Stimulated activated CD4-positive, alpha-beta T cell treated with anti-CD3 and anti-CD28 coated beads, Interleukin-4, amount 100 ng/mL, for 24 hours (primary cell): ENCODE measurements at places on chromosomes 12 and 14.
A peak's percentile ranks its signal among the peaks of the same experiment; 100 is the strongest.

DNA sequence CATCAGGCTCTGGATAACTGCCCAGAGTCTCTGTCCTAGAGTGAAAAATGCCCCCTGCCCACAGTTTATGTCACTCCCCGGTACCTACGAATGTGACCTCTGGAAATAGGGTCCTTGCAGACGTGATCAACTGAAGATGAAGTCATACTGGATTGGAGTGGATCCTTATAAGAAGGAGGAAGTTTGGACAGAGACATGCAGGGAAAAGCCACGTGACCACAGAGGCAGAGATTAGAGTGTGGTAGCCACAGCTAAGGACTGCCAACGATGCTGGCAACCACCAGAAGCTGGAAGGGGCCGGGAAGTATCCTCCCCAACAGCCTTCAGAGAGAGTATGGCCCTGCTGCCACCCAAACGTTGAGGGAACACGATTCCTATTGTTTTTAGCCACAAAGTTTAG, 101.2 kb upstream of the NCOR2 start:
- no peak for DNase-seq

DNA sequence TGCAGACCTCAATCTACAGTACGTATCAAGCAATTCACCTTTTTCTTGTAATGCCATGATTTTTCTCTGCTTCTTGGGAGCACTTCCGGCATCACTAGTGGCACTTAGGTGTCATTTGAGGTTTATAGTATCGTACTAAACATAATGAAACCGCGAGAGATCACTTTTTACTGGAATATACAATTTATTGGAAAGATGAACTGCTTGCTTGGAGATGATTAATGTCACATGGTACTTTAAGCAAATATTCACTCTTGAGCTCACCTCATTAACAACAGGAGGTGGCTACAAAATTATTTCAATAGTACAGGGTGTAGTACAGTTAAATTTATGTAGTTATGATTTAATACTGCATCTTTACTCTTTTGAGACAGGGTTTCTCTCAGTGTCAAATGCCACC, 11.5 kb downstream of the FUT8 start:
- no peak for DNase-seq

DNA sequence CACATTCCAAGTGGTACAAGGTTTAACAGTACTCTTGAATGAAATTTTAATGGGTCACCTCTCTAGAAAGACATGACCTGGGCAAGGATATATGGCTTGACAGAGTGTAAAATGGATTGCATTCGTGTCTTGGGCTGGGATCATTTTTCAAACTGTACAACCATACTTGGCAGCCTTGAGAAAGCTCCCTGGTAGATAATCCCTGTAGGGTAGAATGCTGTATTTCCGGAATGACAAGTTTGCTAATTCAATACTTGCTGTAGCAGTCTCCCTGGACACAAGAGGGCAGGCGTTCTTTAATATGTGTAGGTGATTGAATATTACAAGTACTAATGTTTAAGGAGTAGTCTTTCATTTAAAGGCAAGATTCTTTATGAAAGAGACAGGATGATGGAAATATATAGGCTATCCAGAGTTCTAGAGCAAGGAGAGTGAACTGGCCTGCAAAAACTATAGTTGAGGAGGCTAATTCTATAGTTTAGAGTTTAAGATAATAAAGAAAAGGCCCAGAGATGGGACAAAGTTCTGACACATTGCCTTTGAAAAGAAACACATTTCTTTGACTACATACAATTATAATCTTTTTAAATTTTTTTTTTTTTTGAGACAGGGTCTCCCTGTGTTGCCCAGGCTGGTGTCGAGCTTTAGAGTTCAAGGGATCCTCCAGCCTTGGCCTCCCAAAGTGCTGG, 53.4 kb downstream of the PLBD1 start:
- DNase-seq = no peak

DNA sequence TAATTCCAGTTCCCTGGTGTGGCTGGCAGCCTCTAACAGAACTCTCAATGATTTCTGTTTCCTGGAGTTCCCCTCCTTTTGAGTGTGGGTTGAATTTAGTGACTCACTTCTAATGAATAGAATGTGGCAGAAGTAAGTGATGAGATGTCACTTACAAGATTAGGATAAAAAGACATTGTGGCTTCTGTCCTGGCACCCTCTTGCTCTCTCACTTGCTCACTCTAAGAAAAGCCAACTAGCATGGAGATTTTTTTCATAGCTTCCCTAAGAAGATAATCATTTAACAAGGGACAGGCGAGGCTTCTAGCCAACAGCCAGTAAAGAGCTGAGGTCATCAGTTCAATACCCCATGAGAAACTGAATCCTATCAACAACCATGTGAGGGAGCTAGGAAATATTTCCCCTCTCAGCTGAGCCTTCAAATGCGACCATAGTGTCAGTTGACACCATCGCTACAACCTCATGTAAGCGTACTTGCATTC, 156.7 kb downstream of the TMTC3 start:
- peak; percentile 12 for DNase-seq

- no peak for DNase-seq
Observed at GRCh38 chr12:122834104-122834920, 945 bp upstream of the HIP1R start.

- DNase-seq = peak; percentile 59
Observed at GRCh38 chr14:64726585-64726890, 22.3 kb downstream of the PLEKHG3 start.

- DNase-seq = no peak
Observed at GRCh38 chr12:25903603-25904245, 54.8 kb upstream of the RASSF8 start.

DNA sequence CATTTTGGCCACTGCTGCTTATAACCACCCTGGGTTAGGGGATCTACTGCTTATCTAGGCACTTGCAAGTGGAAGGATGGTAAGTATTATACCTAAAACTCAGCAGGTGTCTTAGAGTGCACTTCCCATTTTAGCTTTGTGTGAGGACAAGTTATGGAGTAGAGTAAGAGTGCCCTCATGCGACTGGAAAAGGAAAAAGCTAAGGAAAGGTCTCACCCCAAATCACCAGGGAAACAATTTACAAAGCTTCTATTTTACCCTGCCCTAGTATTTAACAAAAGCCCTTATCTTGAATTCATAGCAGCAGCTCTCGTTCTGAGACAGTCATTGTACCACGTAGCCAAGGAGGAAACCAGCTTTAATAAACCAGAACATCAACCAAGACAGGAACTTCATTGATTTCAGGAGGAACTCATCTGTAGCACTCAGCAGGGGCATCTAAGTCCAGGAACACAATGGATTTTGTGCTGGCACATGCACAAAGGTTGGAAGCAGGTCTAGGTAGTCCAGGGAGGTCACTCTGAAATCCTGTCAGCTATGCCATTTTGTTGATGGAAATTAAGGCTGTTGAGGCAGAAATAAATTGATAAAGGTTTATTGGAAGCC, 2.9 kb downstream of the RDH12 start:
- DNase-seq = peak; percentile 43

DNA sequence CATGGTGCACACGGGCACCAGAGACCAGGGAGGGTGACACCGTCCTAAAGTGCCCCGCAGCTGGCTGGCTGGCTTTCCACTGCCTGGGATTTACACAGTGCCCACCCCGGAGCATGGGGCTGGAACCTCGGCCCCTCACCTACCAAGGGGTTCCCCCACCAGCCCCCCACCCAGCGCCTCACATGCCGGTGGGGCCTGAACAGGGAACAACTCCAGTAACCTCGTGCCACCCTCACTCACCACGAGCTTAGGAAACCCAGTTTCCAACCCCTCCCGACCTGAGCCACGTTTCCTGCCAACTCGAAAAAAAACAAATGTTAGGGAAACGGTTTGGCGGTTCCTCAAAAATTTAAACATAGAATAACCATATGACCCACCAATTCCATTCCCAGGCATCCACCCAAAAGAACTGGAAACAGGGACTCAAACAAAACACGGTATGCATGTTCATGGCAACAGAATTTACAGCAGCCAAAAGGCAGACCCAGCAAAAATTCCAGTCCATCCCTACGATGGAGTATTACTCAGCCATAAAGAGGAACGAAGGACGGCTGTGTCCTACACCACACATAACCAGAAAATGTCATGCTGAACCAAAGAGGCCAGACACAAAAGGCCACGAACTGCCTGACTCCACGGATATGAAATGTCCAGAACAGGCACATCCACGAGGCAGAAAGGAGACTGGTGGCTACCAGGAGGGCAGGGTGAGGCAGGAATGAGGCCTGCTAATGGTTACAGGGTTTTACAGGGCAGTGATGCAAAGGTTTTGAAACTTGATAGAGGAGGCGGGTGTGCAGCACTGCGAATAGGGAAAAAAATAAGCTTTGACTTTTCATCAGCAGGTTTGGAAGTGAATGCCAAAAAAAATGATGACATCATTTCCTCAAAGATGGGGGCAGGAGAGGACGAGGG, 68.9 kb downstream of the NCOR2 start:
- DNase-seq = no peak

GRCh38 chr12:89326239-89327040, 25.9 kb downstream of the DUSP6 start:
- no peak for DNase-seq

DNA sequence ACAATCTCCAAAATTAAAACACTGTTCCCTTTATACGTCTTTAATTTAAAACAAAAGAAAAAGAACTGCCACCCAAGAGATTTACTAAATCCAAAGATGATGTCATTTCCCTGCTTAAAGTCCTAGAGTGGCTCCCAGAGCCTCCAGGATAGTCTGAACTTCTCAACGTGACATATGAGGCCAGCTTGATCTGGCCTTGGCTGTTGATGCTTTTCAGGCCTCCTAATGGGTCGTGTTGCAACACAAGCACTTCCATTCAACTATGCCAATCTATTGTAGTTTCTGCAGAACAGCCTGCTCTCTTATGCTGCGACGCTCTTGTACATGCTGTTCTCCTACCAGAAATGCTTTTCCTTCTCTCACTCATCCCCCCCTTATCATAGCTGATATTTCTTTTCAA, 35.7 kb downstream of the LGR5 start:
- no peak for DNase-seq

GRCh38 chr12:27163048-27163715, 80.8 kb upstream of the C12orf71 start:
- no peak for DNase-seq

- no peak for DNase-seq
Observed at GRCh38 chr14:103189481-103190470, 66.5 kb downstream of the TNFAIP2 start.

GRCh38 chr14:61602003-61602732, 93.1 kb upstream of the HIF1A start:
- DNase-seq = no peak

DNA sequence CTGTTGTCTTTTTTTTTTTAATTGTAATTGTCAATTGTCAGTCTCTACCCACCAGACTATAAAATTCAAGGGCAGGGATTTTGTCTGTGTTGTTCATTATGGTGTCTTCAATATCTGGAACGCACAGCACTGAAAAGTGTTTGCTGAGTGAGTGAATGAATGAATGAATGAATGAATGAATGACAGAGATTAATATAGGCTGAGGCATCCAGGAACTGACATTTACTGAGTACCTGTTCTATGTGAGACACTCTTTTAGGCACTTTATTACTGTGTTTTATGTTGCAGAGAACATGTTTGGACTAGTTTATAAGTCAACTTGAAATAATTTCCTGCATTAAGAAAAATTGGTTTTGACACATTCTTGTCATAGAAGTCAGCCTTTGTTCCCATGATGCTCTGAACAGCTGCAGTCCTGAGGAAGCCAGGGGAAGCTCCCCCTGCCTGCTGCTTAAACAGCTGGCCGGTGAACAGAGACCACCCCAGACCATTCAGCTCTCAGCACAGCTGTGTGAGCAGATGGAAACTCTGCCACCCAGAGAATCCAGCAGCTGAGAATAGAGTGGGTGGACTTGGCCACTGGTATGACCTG, 160.7 kb upstream of the CCND2 start:
- DNase-seq = no peak

DNA sequence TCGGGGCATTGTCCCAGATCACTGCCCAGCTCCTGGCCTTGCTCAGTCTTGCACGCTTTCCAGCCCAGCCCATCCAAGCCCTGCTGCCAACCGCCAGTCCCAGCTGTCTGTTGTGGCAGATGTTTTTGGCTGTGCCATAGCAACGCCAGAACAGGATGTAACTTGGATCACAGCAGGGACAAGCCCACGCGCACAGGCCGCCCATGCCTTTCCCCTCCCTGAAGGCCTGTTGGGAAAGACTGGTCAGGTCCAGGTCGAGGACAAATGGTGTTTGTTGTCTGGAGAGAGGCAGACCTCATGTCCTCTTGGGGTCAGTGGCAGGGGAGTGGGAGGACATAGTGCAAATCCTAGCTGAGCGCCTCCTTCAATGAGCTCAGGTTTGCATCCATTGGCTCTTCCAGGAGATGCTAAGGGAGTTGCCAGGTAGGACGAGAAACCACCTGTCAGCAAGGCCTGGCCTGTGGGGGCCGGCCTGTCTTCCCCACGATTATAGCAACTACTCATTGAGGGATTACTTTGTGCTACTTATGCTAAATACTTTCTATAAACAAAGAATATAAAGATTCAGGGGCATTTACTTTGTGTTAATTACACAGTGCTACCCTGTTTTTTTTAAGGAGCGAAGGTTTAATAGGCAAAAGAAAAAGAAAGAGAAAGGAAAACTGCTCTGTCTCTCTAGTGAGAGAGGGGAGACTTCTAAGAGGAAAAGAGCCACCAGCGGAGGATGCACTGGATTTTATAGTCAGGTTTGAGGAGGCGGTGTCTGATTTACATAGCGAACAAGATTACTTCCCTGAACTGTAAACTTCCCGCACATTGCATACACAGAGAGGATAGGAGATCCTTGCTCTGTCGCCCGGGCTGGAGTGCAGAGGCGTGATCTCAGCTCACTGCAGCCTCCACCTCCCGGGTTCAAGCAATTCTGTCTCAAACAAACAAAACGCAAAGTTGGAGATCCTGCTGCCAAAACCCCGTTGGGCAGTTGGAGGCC, 42.8 kb upstream of the CORO1C start:
- no peak for DNase-seq

DNA sequence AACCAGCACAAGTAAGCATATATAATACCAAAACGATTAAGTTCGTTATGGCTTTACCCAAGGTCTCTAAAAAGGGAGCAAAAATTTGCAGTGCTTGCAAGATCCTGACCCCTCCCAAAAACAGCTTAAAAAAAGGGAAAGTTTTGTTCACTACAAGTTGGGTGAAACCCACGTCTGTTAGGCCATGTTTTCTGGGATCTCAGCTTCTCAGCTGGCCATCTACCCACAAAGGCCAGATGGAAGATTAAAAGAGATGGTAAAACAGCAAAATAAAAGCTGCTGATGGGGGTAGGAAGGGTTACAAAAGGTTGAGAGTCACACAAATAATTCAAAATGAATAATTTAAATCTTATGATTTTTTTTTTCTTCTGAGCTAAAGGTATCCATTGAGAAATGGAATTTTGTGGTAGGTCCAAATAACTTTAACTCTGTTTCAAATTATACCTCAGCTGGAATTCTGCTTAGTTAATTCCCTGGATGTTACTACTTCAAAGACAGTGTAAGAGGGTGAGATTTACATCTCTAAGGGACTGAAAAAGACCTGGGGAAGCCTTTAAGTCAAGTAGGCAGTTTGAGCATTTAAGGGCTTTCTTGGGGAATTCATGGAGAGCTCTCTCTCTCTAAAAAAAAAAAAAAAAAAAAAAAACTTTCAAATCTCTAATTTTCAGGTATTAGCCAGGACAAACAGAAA, 185.6 kb upstream of the NAV3 start:
- DNase-seq = no peak
